Activated T-cell treated with anti-CD3 and anti-CD28 coated beads, Interleukin-2, amount 50 U/mL, for 72 hours (primary cell): ENCODE measurements at places on chromosomes 2 and 18.

- peaks cover 94% of the 10 kb centered on the region for H3K4me1 ChIP-seq
- peaks cover under 1% of the 10 kb centered on the region for H3K36me3 ChIP-seq
- H3K4me3 ChIP-seq = peak overlapping the region; percentile 73
These were observed 18.9 kb downstream of the INPP4A start for GRCh38 chr2:98463551-98463971.

DNA sequence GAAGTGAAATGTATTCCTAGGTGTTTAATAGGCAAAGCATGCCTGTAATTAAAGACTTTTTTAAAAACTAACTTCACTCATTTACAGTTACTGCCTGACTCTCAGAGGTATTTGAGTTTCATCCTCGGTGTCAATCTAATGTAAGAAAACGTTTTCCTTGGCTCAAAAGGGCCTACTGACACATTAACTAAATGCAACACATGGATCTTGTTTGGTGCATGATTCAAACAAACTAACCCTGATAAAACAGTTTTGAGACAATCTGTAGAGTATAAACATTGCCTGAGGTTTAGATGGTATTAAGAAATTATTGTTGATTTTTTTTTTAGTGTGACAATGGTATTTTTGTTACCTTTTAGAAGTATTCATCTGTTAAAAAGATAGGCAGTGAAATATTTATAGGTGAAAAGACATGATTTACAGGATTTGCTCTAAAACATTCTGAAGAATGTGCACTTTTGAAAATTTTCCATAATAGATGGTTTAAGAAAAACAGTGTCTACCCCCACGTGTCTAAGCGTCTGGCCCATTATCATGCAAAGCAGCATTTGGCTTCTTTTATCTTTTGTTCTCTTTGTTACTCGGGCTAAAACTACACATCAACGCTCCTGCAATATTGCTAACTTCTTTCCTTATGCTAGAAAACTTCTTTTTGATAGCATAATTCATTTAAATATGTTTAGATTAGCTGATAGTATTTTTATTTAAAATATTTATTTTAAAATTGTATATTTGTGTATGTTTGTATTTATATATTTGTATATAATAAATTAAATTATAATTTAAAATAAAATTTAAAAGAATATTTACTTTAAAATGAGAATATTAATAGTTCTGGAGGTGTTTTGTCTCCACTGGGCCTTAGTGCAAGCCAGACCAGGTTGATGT is 160.2 kb upstream of the NDUFV2 start:
- no peak overlapping the region for H3K27ac ChIP-seq
- H3K27me3 ChIP-seq = peaks cover 18% of the 10 kb centered on the region
- H3K4me3 ChIP-seq = no peak overlapping the region
- H3K36me3 ChIP-seq = no peaks in the 10 kb centered on the region
- no peaks in the 10 kb centered on the region for H3K4me1 ChIP-seq

DNA sequence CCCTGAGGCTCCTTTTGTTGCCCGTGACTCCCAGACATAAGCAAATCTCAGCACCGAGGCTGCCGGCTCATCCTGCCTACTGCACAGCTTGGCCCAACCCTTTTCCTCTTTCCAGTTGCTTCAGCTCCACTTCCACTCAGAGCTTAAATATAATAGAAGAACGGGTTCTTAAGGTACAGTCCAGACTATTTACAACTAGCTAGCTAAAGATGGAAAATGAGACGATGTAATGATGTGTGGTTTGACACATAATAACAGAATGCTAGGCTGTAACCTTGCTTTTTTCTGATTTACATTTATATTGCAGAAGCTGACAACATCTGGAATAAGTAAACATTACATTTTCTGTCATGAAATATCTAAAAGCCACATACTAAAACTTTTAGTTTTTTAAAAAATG is 26.9 kb upstream of the ATP9B start:
- H3K36me3 ChIP-seq = no peaks in the 10 kb centered on the region
- no peak overlapping the region for H3K4me3 ChIP-seq
- DNase-seq = no peak

DNA sequence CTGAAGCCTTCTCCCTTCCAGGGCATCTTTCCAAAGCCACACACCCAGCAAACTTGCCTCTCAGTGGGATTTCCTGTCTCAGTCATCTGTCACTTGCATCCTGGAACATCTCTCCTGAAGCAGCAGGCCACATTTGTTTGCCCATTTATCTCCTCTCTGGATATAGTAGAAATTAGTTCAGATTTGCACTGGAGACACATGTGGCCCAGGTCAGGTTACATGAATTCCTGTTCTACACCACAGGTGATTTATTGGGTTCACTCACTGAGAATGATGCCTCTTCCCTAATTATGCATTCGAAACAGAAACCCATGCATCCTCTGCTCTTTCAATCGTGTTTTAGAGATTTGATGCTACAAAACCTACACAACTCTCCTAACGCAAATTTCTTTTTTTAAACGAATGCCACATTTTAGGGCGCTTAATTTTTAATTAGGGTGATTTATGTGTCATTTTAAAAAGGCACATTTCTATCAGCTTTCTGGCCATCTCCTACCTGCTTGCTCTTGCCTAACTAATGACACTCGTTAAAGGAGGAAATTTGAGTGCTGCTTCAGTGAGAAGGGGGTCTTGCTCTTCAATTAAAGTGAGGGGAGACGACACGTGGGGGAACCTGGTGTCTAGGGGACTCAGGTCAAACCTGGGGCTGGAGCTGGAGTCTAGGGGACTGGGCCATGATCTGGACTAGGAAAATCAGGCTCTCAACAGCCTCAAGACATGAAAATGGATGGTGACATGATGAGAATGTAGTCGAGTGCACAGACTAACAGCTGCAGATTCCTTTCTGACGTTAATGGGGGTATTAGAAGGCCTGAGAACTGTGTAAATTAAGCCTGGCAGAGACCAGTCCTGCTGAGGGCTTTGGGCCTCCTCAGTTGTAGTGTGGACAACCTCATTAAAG is 221.4 kb downstream of the CLIP4 start:
- no peak overlapping the region for H3K4me3 ChIP-seq
- H3K27ac ChIP-seq = no peak overlapping the region
- DNase-seq = no peak
- H3K27me3 ChIP-seq = peaks cover 8% of the 10 kb centered on the region
- no peaks in the 10 kb centered on the region for H3K36me3 ChIP-seq
- no peaks in the 10 kb centered on the region for H3K4me1 ChIP-seq

DNA sequence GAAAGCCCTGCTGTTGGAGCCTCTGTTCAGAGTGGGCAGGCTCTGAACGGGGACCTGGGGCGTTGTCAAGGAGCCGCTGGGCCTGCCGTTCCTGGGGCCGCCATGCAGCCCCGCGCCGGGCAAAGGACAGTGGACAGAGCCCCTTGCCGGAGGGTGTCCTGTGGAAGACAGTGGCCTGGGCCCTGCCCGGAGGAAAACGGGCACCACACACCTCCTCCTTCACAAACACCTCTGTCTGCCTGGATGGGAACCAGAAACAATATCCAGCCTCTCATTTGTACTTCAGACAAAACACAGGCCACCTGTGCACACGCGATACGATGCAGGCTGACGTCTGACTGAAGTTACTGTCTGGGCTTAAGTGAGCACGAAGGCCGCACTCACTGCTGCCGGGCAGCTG is 233.7 kb downstream of the TWIST2 start:
- no peaks in the 10 kb centered on the region for H3K36me3 ChIP-seq
- no peaks in the 10 kb centered on the region for H3K27me3 ChIP-seq
- H3K4me3 ChIP-seq = no peak overlapping the region
- no peak for DNase-seq
- no peaks in the 10 kb centered on the region for H3K4me1 ChIP-seq

DNA sequence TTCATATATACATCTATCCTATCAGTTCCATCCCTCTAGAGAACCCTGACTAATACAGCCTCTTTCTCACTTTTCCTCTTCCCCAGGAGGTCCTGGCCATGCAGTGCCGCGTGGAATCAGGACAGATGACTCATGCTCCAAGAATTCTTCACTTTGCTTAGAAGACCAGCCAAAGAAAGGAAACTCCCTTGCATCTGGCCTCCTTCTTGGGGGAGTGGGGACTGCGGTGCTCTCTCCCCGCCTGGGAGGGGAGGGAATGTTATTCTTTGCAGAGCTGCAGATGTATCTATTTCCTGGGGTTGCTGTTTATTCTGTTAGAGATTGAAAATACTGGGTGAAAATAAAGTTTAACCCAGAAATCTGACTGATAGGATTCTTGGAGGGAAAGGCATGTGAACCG is 111.5 kb upstream of the SH3BP4 start:
- no peaks in the 10 kb centered on the region for H3K36me3 ChIP-seq
- H3K4me1 ChIP-seq = no peaks in the 10 kb centered on the region
- H3K27ac ChIP-seq = no peak overlapping the region
- H3K4me3 ChIP-seq = no peak overlapping the region
- DNase-seq = no peak
- no peaks in the 10 kb centered on the region for H3K27me3 ChIP-seq

DNA sequence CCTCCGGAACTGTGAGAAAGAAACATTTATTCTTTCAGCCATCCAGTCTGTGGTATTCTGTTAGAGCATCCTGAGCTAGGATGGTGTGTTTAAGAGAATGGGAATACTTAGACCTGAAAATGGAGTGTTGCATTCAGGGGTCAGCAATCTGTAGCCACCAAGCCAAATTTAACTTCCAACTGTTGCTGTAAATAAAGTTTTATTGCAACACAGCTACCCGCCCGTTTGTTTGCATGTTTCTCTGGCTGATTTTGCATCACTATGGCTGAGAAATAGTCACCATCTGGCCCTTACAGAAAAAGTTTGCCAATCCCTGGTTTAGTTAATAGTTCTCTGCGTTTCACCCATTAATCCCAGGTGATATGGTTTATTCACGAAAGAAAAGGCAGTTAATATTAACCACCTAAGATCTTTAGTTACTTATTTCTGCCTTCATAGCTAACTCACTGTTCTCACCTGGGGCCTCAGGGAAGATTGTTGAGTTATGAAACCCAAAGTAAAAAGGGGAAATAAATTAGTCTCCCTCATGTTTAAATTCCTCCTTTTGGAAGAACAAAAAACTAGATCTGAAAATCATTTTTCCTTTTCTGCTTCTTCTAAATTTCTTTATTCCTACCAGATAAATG is 9.5 kb upstream of the CYS1 start:
- peaks cover 85% of the 10 kb centered on the region for H3K27me3 ChIP-seq
- peaks cover 15% of the 10 kb centered on the region for H3K4me1 ChIP-seq
- peaks cover 10% of the 10 kb centered on the region for H3K36me3 ChIP-seq
- DNase-seq = no peak
- H3K27ac ChIP-seq = no peak overlapping the region
- H3K4me3 ChIP-seq = no peak overlapping the region

DNA sequence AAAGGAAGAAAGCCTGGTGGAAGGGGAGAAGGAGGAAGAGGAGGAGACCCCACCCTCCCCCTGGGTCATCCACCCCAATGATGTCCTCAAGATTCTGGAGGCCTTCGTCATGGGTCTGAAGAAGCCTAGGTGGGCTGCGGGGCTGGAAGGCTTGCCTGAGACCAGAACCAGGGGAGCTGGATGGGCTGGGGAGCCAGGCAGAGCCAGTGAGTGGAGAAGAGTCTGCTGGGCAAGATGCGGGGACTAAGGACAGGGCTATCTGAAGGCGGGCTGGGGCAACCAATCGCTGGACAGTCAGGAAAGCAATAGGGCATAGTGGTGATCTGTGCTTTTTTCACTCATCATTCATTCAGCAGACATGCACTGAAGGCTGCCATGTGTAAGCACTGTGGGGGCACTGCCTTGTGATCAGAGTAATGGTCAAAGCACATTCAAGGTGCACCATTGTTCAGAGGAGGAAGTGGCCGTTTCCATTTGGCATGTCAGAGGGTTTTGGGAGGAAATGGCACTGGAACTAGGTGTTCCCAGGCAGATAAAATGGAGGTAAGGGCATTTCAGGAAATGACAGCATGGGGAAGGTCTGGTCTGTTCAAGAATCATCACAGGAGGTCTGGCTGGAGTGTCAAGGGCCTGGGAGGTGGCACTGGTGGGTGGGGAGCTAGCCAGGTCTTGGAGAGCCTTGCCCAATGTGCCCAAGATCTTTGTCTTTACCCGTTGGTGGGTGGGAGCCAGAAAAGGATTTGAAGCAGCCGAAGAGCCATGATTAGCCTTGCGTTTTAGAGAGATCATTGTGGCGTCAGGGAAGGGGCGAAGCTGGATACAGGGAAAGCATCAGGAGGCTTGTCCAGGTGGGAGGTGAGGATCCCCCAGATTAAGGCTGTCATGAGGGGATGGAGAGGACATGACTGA is 24.2 kb downstream of the OTOF start:
- H3K36me3 ChIP-seq = no peaks in the 10 kb centered on the region
- no peaks in the 10 kb centered on the region for H3K27me3 ChIP-seq
- H3K4me3 ChIP-seq = no peak overlapping the region
- no peaks in the 10 kb centered on the region for H3K4me1 ChIP-seq
- DNase-seq = no peak

- H3K4me1 ChIP-seq = no peaks in the 10 kb centered on the region
- H3K36me3 ChIP-seq = no peaks in the 10 kb centered on the region
- H3K27ac ChIP-seq = no peak overlapping the region
- DNase-seq = no peak
These were observed 278.3 kb downstream of the PTGR3 start for GRCh38 chr18:74930616-74931015.

- H3K27me3 ChIP-seq = peaks cover 14% of the 10 kb centered on the region
- no peaks in the 10 kb centered on the region for H3K36me3 ChIP-seq
- no peak for DNase-seq
- no peak overlapping the region for H3K27ac ChIP-seq
- H3K4me3 ChIP-seq = no peak overlapping the region
- H3K4me1 ChIP-seq = no peaks in the 10 kb centered on the region
These were observed 453.4 kb downstream of the TGIF1 start for GRCh38 chr18:3903337-3903736.

GRCh38 chr2:120908314-120908975 is 172.8 kb downstream of the GLI2 start:
- H3K36me3 ChIP-seq = no peaks in the 10 kb centered on the region
- no peak overlapping the region for H3K4me3 ChIP-seq
- no peak for DNase-seq
- H3K27me3 ChIP-seq = no peaks in the 10 kb centered on the region

GRCh38 chr2:133657591-133657990 is 89.3 kb upstream of the NCKAP5 start:
- H3K4me3 ChIP-seq = no peak overlapping the region
- no peak overlapping the region for H3K27ac ChIP-seq
- no peaks in the 10 kb centered on the region for H3K36me3 ChIP-seq
- no peaks in the 10 kb centered on the region for H3K27me3 ChIP-seq
- no peaks in the 10 kb centered on the region for H3K4me1 ChIP-seq

DNA sequence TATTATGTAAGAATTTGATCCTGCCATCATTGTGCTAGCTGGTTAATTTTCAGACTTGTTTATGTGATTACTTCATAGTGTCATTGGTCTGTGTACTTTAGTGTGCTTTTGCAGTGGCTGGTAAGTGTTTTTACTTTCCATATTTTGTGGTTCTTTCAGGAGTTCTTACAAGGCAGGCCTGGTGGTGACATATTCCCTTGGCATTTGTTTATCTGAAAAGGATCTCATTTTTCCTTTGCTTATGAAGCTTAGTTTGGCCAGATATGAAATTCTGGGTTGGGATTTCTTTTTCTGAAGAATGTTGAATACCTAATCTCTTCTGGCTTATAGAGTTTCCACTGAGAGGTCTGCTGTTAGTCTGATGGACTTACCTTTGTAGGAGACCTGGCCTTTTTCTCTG is 72.8 kb upstream of the MC4R start:
- no peak overlapping the region for H3K27ac ChIP-seq
- H3K4me3 ChIP-seq = no peak overlapping the region
- H3K36me3 ChIP-seq = no peaks in the 10 kb centered on the region
- DNase-seq = no peak

- peaks cover 6% of the 10 kb centered on the region for H3K27me3 ChIP-seq
- H3K4me1 ChIP-seq = peaks cover 8% of the 10 kb centered on the region
- H3K27ac ChIP-seq = no peak overlapping the region
- H3K36me3 ChIP-seq = no peaks in the 10 kb centered on the region
- DNase-seq = no peak
These were observed 164.3 kb downstream of the NEDD4L start for GRCh38 chr18:58208207-58208932.

GRCh38 chr2:109364217-109364616 is 235.2 kb downstream of the SH3RF3 start:
- H3K4me3 ChIP-seq = no peak overlapping the region
- H3K4me1 ChIP-seq = no peaks in the 10 kb centered on the region
- DNase-seq = no peak
- H3K27me3 ChIP-seq = no peaks in the 10 kb centered on the region
